Aorta (tissue), 5 donors: ENCODE measurements at places on chromosomes 1 and 21. TPM values are rescaled to one million over a fixed set of nuclear protein-coding genes. Genes with fewer than 3 reads are reported as not detected.

- DNase-seq, result no peak
- H3K27ac ChIP-seq, result no peak overlapping the region
- H3K4me3 ChIP-seq, result no peak overlapping the region
- H3K36me3 ChIP-seq, result no peaks in the 10 kb centered on the region
- H3K4me1 ChIP-seq, result no peaks in the 10 kb centered on the region
Observed at GRCh38 chr1:89939059-89939570, 55.8 kb upstream of the ZNF326 start.

DNA sequence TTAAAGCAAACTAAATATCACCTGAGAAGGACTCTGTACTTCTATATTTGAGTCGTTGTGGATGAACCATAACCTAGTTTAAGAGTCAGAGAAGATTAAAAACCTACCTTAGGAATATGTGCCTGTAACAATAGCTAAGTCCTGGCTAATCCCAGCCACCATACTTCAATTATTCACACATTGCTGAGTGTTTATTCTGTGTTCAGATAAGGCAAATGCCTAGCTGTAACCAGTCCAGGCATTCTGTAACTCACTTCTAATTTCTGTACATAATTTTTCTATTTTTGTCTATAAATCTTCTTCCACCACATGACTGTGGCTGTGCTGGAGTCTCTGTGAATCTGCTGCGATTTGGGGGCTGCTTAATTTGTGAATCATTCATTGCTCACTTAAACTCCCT, 441.9 kb upstream of the ADAMTS5 start:
- H3K36me3 ChIP-seq, result no peaks in the 10 kb centered on the region
- no peaks in the 10 kb centered on the region for H3K4me1 ChIP-seq
- H3K27ac ChIP-seq, result no peak overlapping the region
- no peak for DNase-seq
- H3K4me3 ChIP-seq, result no peak overlapping the region

- H3K4me3 ChIP-seq, result no peak overlapping the region
- H3K27me3 ChIP-seq, result no peaks in the 10 kb centered on the region
- no peak for DNase-seq
- H3K36me3 ChIP-seq, result no peaks in the 10 kb centered on the region
- H3K27ac ChIP-seq, result no peak overlapping the region
- H3K4me1 ChIP-seq, result peaks cover 2% of the 10 kb centered on the region
Observed at GRCh38 chr1:56466538-56466937, 112.8 kb downstream of the PLPP3 start.

DNA sequence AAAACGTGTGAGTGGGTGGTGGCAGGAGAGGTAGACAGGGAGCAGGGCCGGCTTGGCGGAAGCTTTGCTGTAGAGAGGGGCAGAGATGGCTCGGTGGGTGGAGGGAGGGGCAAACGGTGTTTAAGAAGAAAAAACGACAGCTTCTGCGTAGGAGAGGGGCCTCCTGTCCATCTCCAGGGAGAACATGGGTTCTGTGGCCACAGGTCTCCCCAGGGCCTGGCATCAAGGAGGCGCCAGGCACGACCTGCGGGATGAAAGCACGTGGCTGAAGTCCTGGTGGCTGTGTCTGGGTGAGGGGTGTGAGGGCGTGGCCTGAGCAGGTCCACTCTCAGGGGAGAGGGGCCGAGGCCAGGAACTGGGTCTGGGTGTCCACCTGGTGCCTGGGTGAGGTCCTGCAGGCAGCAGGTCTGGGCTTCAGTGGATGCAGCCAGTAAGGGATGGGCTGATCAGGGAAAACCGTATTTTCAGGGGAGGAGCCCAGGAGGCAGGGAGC, 940 bp upstream of the PRKCZ start:
- no peak overlapping the region for H3K27ac ChIP-seq
- no peaks in the 10 kb centered on the region for H3K27me3 ChIP-seq
- H3K4me1 ChIP-seq, result no peaks in the 10 kb centered on the region
- no peak overlapping the region for H3K4me3 ChIP-seq

DNA sequence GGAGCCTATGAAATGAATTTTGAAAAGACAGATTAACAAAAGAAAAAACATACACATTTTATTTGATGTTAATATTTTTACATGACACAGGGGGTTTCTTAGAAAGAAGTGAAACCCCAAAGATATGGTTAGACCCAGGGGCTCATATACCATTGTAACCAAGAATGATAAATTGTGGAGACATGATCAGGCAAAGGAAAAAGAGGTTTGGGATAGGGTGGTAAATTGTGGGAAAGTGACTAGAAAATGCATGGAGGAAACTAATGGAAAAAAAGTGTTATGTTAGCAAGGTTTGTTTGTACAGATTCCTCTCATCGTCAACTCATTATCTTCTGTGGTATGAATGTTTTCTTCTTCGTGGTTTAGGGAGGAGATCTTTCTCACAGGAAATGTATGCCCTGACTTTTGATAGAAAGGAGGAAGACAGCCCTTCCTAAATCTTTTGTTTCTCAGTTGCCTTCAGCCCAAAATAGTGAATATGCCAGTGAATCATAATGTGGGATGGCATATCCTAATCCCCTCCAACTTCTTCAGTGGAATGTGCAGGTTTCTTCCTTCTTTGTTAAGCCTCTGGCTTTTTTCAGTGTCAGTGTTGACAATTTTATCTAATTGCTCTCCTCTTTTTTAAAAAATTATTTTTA, 140.4 kb upstream of the UBE2U start:
- no peaks in the 10 kb centered on the region for H3K27me3 ChIP-seq
- no peak for DNase-seq

The CR1L gene
- total RNA-seq, result not detected

The SPATA46 gene
- total RNA-seq, result not detected
